ENCODE measurements at places on chromosomes 3 and 15.

- DNase-seq, result no peak
Measured at GRCh38 chr3:71208211-71209095, 375.1 kb downstream of the FOXP1 start.

- DNase-seq, result no peak
Measured at GRCh38 chr3:23923786-23924185, 6.9 kb downstream of the RPL15 start.

GRCh38 chr3:150605998-150606641, 3.0 kb downstream of the SELENOT start:
- DNase-seq, result no peak

- DNase-seq, result no peak
Measured at GRCh38 chr3:30611613-30612436, 5.4 kb downstream of the TGFBR2 start.

- DNase-seq, result no peak
Measured at GRCh38 chr15:64193971-64194370, 31.1 kb upstream of the PPIB start.

DNA sequence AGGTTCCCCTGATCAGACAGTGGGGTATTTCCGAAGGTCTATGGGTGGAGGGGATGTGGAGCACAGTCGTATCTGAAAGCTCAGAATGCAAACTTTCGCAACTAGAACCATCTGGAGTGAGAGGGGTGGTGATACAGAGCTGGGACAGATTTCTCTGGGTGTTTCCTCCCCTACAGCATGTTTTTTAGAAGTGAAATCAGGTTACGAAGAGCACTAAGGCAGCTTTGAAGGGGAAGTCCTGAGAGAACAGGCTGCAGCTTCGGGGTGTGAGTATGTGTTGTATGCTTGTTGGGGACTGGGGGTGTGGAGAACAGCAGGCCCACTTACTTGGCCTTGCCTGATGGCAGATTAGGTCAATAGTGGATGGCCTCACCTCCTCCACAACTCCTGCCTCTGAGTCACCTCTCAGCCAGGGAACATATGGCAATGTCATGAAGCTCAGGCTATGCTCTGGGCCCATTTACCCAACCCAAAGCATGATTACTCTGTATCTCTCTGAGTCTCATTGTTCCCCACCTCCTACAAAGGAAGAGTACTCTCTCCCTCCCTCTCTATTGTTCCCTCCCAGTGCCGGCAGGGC, 107.2 kb upstream of the RASGRP1 start:
- DNase-seq, result no peak

- no peak for DNase-seq
Measured at GRCh38 chr15:42146551-42147430, 9.6 kb downstream of the PLA2G4F start.
